Activated CD8-positive, alpha-beta T cell treated with anti-CD3 and anti-CD28 coated beads, Interleukin-2, amount 10 ng/mL, durations not matched to agents 7 days and 5 days (primary cell): ENCODE measurements at places on chromosomes 3 and 15. TPM values are rescaled to one million over a fixed set of nuclear protein-coding genes. Genes with fewer than 3 reads are reported as not detected.

GRCh38 chr3:139476348-139476747 is at the start of gene RBP2:
Gene RBP2, minus strand, starts transcription at chr3:139476516. Its CDS starts 57 bp downstream, at chr3:139476459.
- no peaks in the 10 kb centered on the region for H3K4me1 ChIP-seq
- no peak within 1 kb of the TSS for H3K4me3 ChIP-seq
- no peak within 1 kb of the TSS for H3K27ac ChIP-seq
- H3K36me3 ChIP-seq: no peaks in the 10 kb centered on the region
- H3K27me3 ChIP-seq: no peaks in the 10 kb centered on the region

DNA sequence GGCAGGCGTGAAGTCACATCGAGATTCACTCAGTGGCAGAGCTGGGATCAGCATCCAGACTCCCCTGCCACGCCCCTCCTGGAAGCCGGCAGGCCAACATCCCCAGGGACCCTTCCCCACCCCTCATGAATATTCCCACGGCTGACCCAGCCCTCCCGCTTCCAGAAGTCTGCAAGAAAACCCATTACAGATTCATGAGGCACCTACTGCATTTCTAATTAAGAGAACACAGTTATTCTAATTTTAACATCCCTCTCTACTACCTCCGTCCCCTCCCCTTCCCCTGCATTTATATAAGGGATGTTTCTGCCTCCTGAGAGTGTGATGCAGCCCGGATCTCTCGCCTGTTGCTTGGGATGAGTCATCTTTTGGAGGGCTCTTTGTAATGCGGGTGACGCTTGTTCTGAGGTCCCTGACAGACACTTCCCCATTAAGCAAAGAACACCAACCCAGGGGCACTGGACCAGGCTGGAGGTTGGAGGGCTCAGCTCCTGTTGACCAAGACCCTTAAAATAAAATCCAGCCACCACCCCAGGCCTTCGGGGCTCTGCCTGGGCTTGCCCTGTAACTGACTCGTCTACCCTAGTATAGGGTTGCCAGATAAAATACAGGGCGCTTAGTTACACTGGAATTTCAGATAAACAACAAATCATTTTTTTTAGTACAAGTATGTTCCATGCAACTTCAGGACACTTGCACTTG is 118.7 kb downstream of the NUP210 start:
- no peak overlapping the region for H3K4me3 ChIP-seq
- no peak overlapping the region for H3K27ac ChIP-seq
- H3K27me3 ChIP-seq: peaks cover 10% of the 10 kb centered on the region
- peaks cover 17% of the 10 kb centered on the region for H3K4me1 ChIP-seq

GRCh38 chr15:80977627-80978036 is 12.0 kb downstream of the MESD start:
- no peak overlapping the region for H3K4me3 ChIP-seq
- H3K27ac ChIP-seq: peak overlapping the region; percentile 33
- DNase-seq: peak; percentile 48
- H3K4me1 ChIP-seq: peaks cover 43% of the 10 kb centered on the region

DNA sequence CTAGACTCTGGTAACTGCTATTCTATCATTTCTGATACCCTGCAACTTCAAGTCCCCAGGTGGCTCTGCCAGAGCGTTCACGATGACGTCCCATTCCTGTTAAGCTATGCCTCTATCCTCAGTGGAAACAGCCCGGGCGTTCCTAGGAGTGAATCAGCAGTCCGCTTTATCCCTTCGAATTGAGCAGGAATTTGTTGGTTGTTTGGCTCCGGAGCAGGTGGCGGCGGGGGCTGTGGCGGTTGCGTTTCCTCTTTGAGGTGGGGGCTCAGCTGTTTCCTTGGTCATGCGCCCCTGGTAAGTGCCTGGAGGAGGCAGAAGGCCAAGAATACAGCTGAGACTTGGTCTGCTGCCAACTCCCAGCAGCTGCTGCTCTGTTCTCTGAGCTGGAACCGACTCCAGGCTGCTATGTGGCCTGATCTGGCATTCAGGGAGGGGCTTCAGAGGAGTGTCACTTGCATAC is 25.2 kb downstream of the ARPP21 start:
- H3K27ac ChIP-seq: no peak overlapping the region
- H3K36me3 ChIP-seq: no peaks in the 10 kb centered on the region

TATDN2 gene
- total RNA-seq: 57.0 TPM

LIPH gene
- total RNA-seq: not detected
